ENCODE measurements at places on chromosomes 3 and 15.
A peak's percentile ranks its signal among the peaks of the same experiment; 100 is the strongest.

- no peak for ATAC-seq
Observed at GRCh38 chr3:155402656-155403055, 109.2 kb upstream of the STRIT1 start.

DNA sequence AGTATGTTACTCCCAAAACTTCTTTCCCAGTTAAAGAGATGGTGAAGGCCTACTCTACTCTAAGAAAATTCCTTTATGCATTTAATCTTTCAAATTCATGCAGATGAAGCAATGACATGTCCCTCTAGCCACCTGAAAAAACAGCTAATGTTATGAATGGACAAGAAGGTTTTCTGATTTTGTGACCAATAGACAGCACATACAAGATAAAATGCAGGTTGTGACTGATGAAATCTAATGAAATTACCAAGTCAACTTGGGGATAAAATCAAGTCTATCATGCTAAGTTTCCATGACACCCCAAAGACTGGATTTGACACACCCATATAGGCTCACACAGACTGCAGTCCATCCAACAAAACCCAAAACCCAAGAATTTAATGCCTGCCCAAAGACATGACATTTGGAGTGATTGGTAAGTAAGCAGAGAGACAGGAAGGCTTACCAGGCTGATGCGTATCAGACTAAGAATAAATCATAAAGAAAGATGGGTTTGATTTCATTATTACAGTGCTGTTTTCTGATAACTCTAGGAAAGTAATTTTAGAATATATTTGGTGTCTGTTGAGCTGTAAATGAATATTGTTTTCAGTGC lies 26.4 kb downstream of the CD47 start:
- ATAC-seq = peak; percentile 27

DNA sequence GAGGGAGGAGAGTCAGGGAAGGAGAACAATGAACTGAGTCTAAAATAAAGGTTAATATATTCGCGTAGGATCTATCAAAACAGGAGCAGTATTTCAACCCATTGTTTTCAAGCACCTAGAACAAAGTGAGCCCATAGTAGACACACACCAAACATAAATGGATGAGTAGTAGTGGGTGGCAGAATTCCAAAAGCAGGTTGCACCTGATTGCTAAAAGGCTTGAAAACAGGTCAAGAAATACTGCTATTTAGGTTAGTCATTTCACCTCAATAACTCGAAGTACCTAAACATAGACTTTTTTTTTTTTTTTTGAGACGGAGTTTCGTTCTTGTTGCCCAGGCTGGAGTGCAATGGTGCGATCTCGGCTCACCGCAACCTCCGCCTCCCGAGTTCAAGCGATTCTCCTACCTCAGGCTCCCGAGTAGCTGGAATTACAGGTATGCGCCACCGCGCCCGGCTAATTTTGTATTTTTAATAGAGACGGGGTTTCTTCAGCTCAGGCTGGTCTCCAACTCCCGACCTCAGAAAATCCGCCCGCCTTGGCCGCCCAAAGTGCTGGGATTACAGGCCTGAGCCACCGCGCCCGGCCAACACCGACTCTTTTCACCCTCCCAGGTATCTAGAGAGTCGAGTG lies 855 bp upstream of the ABHD5 start:
- ATAC-seq = no peak

DNA sequence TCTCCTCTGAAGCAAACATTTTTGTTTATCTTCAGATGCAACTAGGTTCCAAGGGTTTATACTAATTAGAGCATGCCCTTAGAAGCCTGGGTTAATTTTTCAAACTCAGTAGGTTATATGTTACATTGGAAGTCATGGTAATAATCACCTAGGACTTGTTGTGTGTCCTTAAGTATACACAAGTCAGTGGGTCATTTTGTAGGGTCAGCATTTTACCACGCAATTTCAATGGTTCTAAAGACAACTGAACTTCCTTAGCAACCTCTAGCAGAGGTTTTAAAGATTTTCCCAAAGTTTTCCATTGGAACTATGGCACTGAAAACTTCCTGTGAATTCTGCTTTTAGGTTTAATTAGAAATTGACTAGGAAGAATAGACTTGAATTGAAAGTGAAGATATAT lies 99.6 kb upstream of the NANOGP8 start:
- no peak for ATAC-seq

DNA sequence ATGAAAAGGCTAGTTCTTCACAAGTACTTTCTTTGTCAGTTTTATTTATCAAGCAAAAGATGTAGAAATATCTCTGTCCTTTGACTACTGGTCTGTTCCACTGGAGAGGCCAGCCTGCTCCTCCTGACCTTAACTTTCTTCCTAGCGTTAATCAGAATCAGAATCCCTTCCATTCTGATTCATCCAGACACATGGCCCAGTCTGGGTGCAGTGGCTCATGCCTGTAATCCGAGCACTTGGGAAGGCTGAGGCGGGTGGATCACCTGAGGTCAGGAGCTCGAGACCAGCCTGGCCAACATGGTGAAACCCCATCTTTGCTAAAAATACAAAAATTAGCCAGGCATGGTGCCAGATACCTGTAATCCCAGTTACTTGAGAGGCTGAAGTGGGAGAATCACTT lies 32.0 kb upstream of the MANF start:
- no peak for ATAC-seq

GRCh38 chr15:54109014-54109413 lies 130.8 kb downstream of the UNC13C start:
- no peak for ATAC-seq

DNA sequence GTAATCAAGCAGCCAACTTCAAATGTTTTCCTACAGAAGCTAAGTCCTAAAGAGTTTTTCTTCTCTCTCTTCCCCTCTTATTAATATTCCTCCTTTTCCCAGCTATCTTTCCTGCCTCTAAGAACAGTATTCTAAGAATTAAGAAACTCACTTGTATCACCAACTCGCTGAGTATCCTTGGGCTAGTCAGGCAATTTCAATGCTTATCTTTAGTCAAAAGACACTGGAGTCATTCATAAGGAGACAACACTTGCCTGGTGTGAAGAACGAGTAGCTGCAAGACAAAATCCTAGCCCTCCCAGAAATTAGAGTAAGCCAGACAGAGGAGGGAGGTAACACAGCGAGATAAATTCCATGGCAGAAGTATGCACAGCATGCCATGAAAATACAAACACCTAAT lies 10.7 kb downstream of the VGLL4 start:
- ATAC-seq = no peak

DNA sequence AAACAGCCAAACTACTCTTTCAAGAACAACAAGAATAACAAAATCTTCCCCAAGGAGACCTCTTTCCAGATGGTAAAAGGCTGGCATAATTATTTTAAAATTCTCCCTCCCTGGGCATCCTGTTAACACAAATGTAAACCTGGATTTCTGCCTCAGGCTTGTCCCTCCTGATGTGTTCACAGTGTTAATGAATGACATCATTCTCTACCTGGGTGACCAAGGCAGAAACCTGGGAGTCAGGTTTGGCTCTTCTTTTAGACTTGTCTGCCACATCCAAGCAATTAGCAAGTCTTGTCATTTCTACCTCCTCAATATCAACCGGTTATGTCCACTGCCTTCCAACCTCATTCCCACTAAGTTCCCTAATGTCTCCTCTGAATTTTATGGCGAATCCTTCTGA lies 368.7 kb upstream of the TBL1XR1 start:
- no peak for ATAC-seq

- no peak for ATAC-seq
Observed at GRCh38 chr3:14230729-14231128, 52.1 kb downstream of the LSM3 start.

GRCh38 chr15:41648770-41649169 lies 11.4 kb upstream of the MGA start:
- ATAC-seq = no peak

DNA sequence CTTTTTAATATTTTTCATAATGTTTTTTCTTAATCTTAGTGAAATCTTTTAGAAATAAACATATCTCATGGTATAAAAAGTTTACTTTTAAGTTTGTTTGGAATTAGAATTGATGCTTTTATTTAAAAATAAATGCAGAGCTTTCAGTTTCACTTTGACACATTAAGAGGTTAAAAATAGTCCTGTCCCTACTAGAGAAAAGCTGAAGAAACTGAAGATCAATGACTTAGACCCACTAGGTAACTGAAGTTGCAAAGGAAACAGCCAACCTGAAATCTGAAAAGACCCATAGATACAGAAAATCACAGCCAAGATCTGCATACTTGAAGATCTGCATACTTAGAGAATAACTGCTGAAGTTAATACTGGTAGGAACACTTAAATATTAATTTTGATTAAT lies 237.6 kb downstream of the RAP2B start:
- ATAC-seq = no peak

- peak; percentile 20 for ATAC-seq
Observed at GRCh38 chr3:131705558-131706051, 202.8 kb upstream of the MRPL3 start.

DNA sequence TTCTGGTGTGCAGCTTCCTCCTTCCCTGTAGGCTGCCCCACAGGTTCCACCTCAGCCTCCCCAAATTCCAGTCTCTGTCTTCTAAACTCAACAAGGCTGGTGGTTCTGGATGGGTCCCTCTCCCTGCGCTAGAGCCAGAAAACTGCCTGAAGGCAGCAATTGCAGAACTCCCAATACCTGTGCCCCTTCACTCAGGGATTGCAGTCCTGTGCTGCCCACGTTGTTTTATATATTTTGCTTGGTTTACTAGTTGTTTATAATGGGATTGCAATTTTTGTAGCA lies 14.8 kb upstream of the NPTN start:
- no peak for ATAC-seq

GRCh38 chr3:40642812-40643211 lies 118.1 kb downstream of the ZNF621 start:
- no peak for ATAC-seq

DNA sequence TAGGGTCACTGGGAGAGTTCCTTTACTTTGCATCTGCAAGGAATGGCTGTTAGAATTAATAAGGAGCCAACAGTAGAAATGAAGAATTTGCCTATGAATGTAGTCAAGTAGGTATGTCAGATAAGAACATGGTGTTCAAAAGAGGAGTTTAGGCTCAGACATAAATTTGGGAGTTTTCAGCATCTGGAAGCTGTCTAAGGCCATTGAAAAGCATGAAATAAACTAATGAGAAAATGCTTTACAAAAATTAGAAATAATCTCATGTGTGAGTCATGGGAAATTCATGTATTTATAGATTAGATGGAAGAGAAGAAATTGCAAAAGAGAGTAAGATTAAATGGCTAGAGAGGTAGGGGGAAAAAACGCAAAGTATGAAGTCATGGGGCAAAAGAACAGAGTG lies 201.9 kb downstream of the DIPK2A start:
- ATAC-seq = no peak

- ATAC-seq = no peak
Observed at GRCh38 chr15:39613861-39614260, 33.0 kb downstream of the THBS1 start.

- ATAC-seq = no peak
Observed at GRCh38 chr3:137106612-137107240, 148.9 kb downstream of the IL20RB start.

DNA sequence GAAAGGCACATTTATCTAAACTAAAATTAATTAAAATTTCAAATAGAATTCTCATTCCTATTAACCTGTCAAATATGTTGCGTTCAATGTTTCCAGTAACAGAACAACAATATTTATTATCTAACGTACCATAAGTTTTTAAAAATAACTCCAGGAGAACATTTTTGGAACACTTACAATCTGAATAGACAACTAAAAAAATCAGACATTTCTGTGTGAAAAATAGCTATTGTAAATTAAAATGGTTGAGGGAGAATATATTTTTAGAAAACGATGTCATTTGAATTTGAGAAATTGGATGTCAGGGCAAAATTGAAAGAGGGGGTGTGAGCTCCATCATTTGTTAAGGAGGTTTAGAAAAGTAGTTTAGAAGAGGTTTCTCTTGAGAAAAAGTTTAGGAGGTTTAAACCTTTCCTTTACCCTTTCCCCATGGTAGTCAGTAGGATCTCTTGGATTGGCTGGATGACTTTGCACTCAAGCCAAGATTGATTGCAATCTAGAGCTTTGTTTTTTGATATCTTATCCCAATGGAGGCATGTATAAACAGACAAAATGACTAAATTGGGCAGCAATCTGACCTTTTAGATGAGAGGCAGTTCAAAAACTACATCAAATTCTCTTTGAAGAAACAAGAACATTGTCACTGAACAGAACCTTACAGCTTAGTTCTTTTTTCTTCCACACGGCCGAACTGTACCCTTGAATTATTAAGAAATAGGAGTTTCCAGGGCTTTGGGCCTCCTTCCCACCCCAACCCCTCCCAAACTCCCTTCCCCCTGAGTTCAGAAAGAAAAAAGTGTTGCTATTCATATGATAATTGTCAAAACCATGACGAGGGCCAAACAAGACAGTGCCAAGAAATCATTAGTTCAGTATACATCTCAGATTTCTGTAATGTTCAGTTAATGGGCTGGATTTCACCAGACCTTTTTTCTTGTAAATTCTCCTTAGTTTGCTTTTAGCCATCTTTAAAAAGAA lies 79.7 kb upstream of the CDIN1 start:
- ATAC-seq = no peak

- ATAC-seq = no peak
Observed at GRCh38 chr3:148075771-148076716, 621.7 kb upstream of the AGTR1 start.

Measured in activated CD4-positive, CD25-positive, alpha-beta regulatory T cell treated with anti-CD3 and anti-CD28 coated beads, Interleukin-2, amount 50 U/mL, for 24 hours (primary cell).